ENCODE measurements at places on chromosomes 1 and 21.

DNA sequence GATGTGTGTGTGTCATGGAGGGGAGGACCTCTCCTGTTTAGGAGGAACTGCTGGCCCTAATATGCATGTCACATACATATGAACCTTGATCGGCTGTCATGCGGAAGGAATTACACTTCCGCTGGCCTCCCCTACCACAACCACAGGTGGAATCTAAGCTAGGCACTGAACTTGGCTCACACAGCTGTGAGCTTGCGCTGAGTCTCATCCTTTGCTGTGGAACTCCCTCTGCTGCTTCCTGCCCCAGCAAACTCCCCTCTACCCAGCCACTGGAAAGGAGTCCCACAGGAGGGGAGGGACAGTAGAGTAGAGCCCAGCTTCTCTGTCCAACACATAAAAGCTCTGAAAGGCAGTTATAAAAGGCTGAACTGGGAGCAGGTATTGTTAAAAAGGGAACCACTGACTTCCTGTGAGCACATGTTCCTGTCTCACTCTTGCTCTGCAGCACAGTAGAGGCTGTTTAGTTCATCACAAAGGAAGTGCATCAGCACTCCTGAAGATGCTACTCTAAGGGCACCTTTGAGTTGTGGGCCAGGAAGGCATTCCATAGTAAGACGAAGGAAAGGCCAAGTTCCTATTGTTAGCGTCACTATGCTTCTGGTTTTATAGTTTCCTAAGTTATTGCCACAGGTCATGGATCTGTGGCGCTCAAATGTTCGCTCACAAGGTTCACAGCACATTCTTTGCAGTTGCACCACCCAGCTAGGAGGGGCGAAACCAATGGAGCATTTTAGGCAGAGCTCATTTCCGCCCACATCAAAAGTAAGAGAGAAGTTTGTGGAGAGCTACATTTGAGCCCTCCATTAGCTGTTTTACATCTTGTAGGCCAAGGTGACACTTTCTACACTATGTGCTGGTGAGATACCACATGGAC lies 17.7 kb upstream of the PTPRC start:
- DNase-seq: no peak

DNA sequence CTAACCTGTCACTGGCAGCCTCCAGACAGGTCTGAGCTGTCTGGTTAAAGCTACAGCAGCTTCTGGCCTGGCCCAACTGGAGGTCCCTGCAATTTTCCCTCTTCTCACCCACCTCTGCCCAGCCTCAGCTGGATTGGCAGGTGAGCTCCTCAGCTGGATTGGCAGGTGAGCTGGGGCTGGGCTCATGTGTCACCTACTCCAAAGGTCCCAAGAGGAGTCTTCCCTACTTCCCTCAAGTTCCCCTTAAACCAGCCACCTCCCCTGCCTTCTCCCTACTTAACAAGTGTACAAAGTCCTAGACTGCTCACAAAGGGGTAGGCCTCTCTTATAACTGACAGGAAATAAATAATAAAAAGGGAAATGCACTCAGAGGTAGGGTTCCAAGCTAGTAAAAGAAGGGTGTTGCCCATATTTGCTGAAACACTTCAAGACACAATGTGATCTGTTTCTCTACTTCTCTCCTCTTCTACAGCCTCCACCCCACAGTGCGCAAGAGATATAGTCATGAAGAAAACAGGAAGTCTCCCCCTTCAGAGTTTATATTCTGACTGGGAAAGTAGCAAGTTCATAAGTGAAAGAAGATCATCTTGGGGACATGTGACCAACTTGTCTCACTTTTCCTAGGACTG lies at the start of gene GPA33:
Gene GPA33 (minus strand): TSS at position 64 of the 629 bp plus-strand sequence. CDS start 90 bp downstream, outside the sequence.
- no peak for DNase-seq

- peak; percentile 65 for DNase-seq
Measured at GRCh38 chr1:182723200-182723599, 38.8 kb upstream of the RGS8 start.

GRCh38 chr1:60113028-60113427 lies 39.5 kb upstream of the C1orf87 start:
- DNase-seq: no peak

- DNase-seq: no peak
Measured at GRCh38 chr1:231526536-231526935, 1.9 kb upstream of the TSNAX start.

GRCh38 chr1:226632922-226633351 lies 84.4 kb downstream of the STUM start:
- DNase-seq: no peak
